H9 (cell line): ENCODE measurements at places on chromosomes 6 and 20. TPM values are rescaled to one million over a fixed set of nuclear protein-coding genes. Genes with fewer than 3 reads are reported as not detected.

DNA sequence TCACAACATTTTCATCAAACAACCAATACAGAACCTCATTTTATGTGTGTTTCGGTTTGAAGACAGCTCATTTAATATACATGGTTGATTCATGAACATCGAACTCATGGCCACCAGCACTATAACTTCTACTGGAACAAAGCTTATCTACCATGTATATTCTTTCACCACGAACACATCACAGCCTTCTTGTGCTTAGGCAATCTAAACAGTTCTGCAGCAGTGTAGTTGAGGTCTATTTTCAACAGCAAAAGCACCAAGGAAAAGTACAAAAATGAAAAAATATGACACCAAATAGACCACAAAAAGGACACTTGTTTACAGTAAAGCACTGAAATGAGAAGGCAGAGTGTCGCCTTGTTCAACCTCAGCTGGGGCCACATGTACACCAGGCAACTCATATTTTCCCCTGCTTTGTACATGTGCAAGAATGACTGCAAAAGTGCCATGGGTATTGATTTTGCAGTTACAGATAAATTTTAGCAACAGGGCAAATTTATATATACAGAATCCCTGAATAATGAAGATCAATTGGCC lies 25.8 kb upstream of the KCNK5 start:
- no peak overlapping the region for H3K4me3 ChIP-seq
- peaks cover 12% of the 10 kb centered on the region for H3K36me3 ChIP-seq

- H3K36me3 ChIP-seq, result no peaks in the 10 kb centered on the region
- DNase-seq, result no peak
- H3K27me3 ChIP-seq, result no peaks in the 10 kb centered on the region
These were observed 129.3 kb downstream of the KLHL32 start for GRCh38 chr6:97053643-97054411.

DNA sequence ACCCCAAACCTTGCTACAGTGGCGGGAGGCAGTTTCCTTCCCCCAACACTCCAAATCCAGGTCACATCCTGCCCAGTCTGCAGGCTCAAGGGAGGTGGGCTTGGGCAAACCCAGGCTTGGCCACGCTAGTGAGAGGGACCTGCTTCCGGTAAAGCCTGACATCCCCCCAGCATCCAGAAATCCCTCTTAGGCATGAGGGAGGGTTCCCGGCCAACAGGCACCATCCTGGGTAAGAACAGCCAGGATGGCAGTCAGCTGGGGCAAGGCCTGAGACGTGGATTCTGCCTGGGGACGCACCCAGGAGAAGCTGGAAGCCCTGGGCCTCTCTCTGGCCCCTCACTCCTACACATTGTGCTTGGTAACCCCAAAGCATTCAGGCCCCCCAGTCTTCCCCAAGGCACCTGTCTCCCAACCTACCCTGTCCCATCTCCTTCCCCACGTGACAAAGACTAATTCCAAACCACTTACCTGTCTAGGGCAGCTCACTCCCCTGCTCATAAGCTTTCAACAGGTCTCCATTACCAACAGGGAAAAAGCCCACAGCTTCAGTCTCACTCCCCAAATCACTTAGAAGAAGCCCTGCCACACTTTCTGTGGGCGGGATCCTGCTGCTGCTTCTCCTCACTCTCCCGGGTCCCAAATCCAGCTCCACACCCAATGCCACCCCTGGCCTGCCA lies 2.1 kb downstream of the C20orf144 start:
- no peaks in the 10 kb centered on the region for H3K27me3 ChIP-seq
- H3K27ac ChIP-seq, result no peak overlapping the region
- H3K4me1 ChIP-seq, result no peaks in the 10 kb centered on the region; the same call in 1 of the 2 replicates
- peaks cover 14% of the 10 kb centered on the region for H3K36me3 ChIP-seq
- H3K4me3 ChIP-seq, result peak overlapping the region; percentile 81

GRCh38 chr6:74798302-74798701 lies 407.6 kb downstream of the COL12A1 start:
- DNase-seq, result no peak
- no peak overlapping the region for H3K4me3 ChIP-seq
- H3K27ac ChIP-seq, result no peak overlapping the region
- no peaks in the 10 kb centered on the region; the same call in 1 of the 2 replicates for H3K4me1 ChIP-seq

DNA sequence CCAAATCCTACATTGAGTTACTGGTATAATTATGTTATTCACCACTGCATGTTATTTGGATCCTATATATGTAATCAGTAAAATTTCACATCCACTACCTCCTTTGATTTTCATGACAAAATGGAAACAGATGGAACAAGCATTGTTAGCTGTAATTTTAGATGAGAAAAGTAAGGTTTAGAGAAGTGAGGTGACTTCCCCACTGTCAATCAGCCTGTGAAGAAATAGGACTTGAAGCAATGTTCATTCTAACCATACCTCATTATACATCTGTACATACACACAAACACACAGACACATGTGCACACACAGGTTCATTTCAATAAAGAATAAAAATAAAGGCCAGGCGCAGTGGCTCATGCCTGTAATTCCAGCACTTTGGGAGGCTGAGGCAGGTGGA lies 23.7 kb upstream of the QKI start:
- no peak for DNase-seq
- H3K4me1 ChIP-seq, result peaks cover under 1% of the 10 kb centered on the region; the same call in 1 of the 2 replicates
- H3K4me3 ChIP-seq, result no peak overlapping the region
- H3K27ac ChIP-seq, result no peak overlapping the region
- no peaks in the 10 kb centered on the region for H3K27me3 ChIP-seq

DNA sequence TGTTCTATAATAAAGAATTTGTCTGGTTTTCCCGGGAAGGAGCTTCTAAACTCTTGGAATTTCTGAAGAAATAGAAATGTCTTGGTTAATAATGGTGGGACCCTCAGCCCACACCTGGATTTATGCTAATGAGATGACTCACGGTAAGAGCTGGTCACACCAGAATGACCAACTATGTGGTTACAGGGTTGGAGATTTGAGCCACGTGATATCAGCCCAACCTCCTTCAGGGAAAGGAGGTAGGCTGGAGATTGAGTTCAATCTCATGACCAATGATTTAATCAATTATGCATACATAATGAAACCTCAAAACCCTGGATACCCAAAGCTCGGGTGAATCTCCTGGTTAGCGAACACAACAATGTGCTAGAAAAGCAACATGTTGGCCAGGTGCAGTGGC lies 22.1 kb upstream of the CDKN1A start:
- H3K36me3 ChIP-seq, result no peaks in the 10 kb centered on the region
- no peak for DNase-seq
- no peaks in the 10 kb centered on the region for H3K4me1 ChIP-seq
- H3K27me3 ChIP-seq, result no peaks in the 10 kb centered on the region
- no peak overlapping the region for H3K27ac ChIP-seq
- H3K4me3 ChIP-seq, result no peak overlapping the region

GRCh38 chr6:39428816-39429215 lies 106.3 kb upstream of the KCNK16 start:
- no peak for DNase-seq
- no peak overlapping the region for H3K4me3 ChIP-seq
- no peaks in the 10 kb centered on the region for H3K36me3 ChIP-seq
- H3K27ac ChIP-seq, result no peak overlapping the region

- no peak for DNase-seq
- H3K27ac ChIP-seq, result no peak overlapping the region
- H3K27me3 ChIP-seq, result no peaks in the 10 kb centered on the region
- no peak overlapping the region for H3K4me3 ChIP-seq
These were observed 18.1 kb upstream of the PTPN1 start for GRCh38 chr20:50491926-50492634.

GRCh38 chr6:109611502-109611901 lies 79.5 kb downstream of the AK9 start:
- H3K27ac ChIP-seq, result no peak overlapping the region
- no peaks in the 10 kb centered on the region for H3K27me3 ChIP-seq
- no peak for DNase-seq
- H3K4me3 ChIP-seq, result no peak overlapping the region
- H3K36me3 ChIP-seq, result no peaks in the 10 kb centered on the region
- H3K4me1 ChIP-seq, result no peaks in the 10 kb centered on the region

- H3K36me3 ChIP-seq, result no peaks in the 10 kb centered on the region
- no peak for DNase-seq
- H3K27ac ChIP-seq, result no peak overlapping the region
- no peak overlapping the region for H3K4me3 ChIP-seq
- H3K4me1 ChIP-seq, result peaks cover 7% of the 10 kb centered on the region; the same call in 1 of the 2 replicates
These were observed 952 bp upstream of the TAAR6 start for GRCh38 chr6:132569170-132569569.

DNA sequence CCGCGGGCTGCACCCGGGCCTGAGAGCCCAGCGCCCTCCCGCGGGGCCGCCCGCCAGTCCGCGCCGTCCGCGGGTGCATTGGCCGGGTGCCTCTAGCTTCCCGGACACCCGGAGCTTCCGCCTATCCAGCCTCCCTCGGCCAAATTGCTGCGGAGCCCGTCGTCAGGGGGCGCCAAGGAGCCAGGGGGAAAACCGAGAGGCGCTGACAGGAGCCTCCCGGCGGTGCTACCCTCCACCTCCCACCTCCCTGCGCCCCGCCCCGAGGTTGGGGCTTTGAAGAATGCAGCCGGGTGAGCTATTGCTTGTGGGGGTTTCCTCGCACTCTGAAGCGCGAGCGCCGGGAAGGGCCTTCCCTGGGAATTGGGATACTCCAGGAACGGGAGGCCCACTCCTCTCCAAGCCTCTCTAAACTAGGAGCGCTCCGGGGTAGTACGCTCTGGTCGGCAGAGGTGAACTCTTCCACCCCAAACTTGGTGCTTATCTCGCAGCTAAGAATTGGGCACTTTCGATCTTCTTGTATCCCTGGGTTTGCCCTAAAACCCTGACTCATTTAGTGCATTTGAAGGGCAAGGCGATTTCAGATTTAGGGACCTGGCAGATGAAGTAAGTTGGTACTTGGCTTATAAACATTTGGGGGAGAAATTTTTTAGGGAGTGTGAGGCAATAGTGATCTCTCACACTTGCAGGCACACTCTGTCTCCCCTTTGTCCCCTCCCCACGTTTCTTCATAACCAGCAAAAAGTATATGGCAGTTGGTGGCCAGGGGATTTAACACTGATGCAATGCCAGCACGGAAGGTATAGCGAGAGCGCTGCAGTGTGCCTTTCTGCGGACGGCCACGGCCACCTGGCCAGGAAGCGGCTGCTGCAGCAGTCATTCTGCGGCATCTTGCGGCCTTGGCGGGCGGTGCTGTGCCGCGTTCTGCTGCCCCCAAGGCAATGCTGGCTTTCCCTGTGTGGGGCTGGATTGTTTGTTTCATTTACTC lies 556 bp downstream of the BEND6 start:
- no peak overlapping the region for H3K27ac ChIP-seq
- H3K27me3 ChIP-seq, result peaks cover 3% of the 10 kb centered on the region; the same call in 1 of the 2 replicates
- peaks cover 2% of the 10 kb centered on the region; the same call in 1 of the 2 replicates for H3K4me1 ChIP-seq

- no peaks in the 10 kb centered on the region for H3K4me1 ChIP-seq
- H3K27me3 ChIP-seq, result no peaks in the 10 kb centered on the region
- H3K4me3 ChIP-seq, result no peak overlapping the region
- no peak overlapping the region for H3K27ac ChIP-seq
- H3K36me3 ChIP-seq, result no peaks in the 10 kb centered on the region
These were observed 59.6 kb downstream of the PPP1R14C start for GRCh38 chr6:150202404-150202803.

DNA sequence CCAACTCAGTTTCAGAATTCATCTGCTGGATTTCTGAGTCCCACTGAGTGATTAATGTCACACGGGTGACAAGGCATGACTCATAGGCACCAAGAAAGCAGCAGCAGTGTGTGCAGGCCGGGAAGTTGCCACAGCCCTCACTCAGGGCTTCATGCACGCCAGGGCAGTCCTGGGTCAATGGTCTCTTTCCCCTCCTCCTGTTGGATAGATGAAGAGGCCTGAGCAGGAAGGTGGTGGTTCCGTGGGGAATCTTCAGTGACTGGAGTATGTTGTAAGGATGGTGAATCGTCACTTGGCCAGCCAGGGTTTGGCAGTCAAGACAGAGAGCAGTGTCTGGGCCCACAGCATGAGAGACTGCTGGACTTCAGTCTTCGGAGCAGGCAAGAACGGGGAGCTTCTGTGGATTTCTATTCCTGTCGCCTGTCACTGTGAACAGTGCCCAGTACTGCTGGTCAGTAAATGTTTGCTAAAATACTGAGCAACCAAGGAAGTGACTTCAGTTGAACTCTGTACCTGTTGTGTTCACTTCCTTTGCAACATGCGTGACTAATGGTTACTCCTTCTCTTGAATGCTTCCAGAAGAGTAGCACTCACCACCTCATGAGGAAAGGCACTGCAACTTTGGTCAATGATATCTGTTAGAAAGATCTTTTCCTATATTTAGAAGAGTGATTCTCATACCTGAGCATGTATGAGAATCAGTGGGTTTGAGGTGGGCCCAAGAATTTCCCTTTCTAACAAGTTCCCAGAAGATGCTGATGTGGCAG lies 62.0 kb upstream of the CD93 start:
- H3K36me3 ChIP-seq, result peaks cover 7% of the 10 kb centered on the region
- no peaks in the 10 kb centered on the region for H3K27me3 ChIP-seq
- no peak overlapping the region for H3K4me3 ChIP-seq

- DNase-seq, result no peak
- H3K4me3 ChIP-seq, result no peak overlapping the region
- H3K4me1 ChIP-seq, result no peaks in the 10 kb centered on the region
- no peaks in the 10 kb centered on the region for H3K27me3 ChIP-seq
- H3K36me3 ChIP-seq, result no peaks in the 10 kb centered on the region
These were observed 2.1 kb downstream of the ZC3H12D start for GRCh38 chr6:149482545-149483333.

DNA sequence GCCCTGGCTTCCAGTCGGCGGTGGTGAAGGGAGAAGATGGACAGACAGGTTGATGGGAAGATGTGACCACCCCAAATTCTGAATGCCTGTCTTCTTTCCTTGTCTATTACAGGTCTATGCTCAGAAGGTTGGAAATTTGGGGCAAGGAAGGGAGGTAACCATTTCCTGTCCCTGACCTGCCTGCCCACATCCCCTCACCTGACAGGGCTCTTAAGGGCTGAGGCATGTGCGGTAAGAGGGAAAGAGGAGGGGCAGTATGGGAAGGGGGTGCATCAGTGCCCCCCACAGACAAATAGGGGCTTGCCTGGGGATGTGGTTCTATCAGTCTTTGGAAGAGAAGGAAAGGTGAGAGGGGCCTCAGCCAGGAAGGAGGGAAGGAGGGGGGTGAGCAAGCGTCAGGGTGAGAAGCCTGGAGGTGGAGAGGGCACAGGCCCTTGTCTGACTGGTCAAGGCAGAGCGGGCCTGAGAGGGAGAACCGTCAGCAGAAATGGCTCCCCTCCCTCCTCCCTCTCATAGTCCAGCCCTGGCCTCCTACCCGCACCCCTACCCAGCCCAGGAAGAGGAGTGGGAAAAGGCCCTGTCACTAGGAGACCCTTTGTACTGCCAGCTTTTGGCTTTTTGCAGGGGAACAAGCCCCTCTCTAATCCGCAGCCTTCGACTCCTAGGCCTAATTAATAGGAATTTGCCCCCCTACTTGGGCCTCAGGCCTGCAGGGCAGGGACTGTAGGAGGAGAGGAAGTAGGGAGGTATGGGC lies 104.4 kb upstream of the FOXP4 start:
- H3K36me3 ChIP-seq, result no peaks in the 10 kb centered on the region
- no peak overlapping the region for H3K27ac ChIP-seq
- DNase-seq, result no peak
- H3K4me3 ChIP-seq, result no peak overlapping the region

KCNK16 gene
- total RNA-seq, result not detected in 2 replicates

SLCO4A1 gene
- 8.4 and 9.4 TPM in 2 replicates for total RNA-seq

CDKAL1 gene
- total RNA-seq, result 21.6 and 23.0 TPM in 2 replicates

GABRR1 gene
- total RNA-seq, result 0.26 and 0.33 TPM in 2 replicates
